ENCODE measurements at places on chromosomes 6 and 20. TPM values are rescaled to one million over a fixed set of nuclear protein-coding genes. Genes with fewer than 3 reads are reported as not detected.

GRCh38 chr20:61846741-61847419, 218.8 kb downstream of the TAF4 start:
- H3K4me3 ChIP-seq, result no peak overlapping the region
- peak; percentile 79 for DNase-seq
- H3K27ac ChIP-seq, result no peak overlapping the region
- H3K36me3 ChIP-seq, result no peaks in the 10 kb centered on the region

DNA sequence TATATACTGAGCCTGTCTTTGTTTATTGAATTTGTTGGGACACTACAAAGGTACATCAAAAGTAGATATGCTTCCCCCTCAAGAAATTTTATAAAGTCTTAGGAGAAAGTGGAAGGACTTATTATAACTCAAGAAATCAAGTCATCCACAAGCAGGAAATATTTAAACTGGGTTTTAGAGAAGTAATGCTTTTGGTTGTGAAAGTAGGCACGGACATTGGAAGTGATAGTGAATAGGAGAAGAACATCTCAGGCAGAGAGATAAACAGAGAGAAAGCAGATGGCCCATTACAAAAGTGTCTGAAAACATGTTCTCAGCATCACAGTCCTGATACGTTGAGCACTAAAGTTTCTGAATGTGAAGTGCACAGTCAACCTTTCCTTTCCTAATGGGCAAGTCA, 415.6 kb upstream of the RNF217 start:
- no peaks in the 10 kb centered on the region for H3K36me3 ChIP-seq
- H3K4me3 ChIP-seq, result no peak overlapping the region
- no peaks in the 10 kb centered on the region for H3K4me1 ChIP-seq
- H3K27ac ChIP-seq, result no peak overlapping the region
- H3K27me3 ChIP-seq, result no peaks in the 10 kb centered on the region

GRCh38 chr6:168124921-168125320, 45.9 kb upstream of the FRMD1 start:
- no peaks in the 10 kb centered on the region for H3K4me1 ChIP-seq
- no peak overlapping the region for H3K4me3 ChIP-seq
- H3K27ac ChIP-seq, result no peak overlapping the region
- no peak for DNase-seq

GRCh38 chr6:134368670-134369069, 50.8 kb upstream of the SGK1 start:
- no peak overlapping the region for H3K27ac ChIP-seq
- peaks cover 19% of the 10 kb centered on the region for H3K4me1 ChIP-seq
- no peaks in the 10 kb centered on the region for H3K27me3 ChIP-seq

- peak overlapping the region; percentile 50 for H3K27ac ChIP-seq
- peaks cover 8% of the 10 kb centered on the region for H3K4me1 ChIP-seq
- H3K27me3 ChIP-seq, result no peaks in the 10 kb centered on the region
- no peak overlapping the region for H3K4me3 ChIP-seq
- H3K36me3 ChIP-seq, result no peaks in the 10 kb centered on the region
- no peak for DNase-seq
These were observed 577.4 kb downstream of the HTR1B start for GRCh38 chr6:76885861-76886301.

DNA sequence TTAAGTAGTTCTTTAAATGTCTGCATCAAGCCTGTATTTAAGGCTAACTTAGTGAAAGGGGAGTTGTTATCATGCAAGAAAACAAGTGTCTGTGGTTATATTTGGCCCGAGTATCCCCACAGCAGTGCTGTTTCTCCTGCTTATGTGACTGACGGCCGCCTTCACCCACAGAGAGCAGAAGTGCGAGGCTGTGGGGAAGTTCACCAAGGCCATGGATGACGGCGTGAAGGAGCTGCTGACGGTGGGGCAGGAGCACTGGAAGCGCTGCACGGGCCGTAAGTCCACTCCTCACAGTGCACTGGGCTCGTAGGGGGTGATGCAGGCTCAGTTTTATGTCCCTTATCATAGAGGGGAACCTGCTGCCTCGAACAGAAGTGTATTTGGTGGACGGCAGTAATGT, 53.2 kb upstream of the SYNJ2 start:
- DNase-seq, result no peak
- H3K36me3 ChIP-seq, result peaks cover 35% of the 10 kb centered on the region
- no peak overlapping the region for H3K27ac ChIP-seq
- no peaks in the 10 kb centered on the region for H3K27me3 ChIP-seq

DNA sequence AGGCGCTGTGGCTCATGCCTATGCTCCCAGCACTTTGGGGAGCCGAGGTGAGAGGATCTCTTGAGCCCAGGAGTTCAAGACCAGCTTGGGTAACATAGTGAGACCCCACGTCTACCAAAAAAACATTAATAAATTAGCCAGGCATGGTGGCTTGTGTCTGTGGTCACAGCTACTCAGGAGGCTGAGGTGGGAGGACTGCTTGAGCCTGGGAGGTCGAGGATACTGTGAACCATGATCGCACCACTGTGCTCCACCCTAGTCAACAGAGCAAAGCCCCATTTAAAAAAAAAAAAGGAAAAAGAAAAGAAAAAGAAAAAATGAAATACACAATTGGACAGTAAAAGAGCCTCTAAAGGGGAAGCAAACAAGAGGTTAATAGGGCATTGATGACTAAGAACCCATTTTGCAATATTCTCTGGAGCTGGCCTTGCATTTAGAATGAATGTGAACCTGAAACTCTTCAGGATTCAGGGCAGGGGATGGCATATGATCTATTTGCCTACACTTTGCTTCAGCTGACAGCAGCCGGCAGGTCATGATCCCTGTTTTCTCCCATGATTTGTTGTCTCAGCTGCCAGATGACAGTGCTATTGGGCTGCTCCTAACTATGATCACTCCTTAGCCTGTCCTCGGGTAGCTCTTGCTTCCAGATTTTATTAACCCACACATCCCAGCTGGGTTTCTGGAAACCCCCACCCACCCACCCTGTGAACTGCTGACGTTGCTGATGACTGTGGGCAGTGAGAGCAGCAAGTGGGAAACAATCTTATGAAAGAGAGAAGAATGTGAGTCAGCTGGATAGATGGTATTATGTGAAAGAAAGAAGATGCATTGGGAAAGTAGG, 83.8 kb upstream of the ELOVL5 start:
- H3K36me3 ChIP-seq, result no peaks in the 10 kb centered on the region
- H3K4me3 ChIP-seq, result no peak overlapping the region
- H3K27me3 ChIP-seq, result no peaks in the 10 kb centered on the region
- H3K4me1 ChIP-seq, result peaks cover 22% of the 10 kb centered on the region
- no peak for DNase-seq

DNA sequence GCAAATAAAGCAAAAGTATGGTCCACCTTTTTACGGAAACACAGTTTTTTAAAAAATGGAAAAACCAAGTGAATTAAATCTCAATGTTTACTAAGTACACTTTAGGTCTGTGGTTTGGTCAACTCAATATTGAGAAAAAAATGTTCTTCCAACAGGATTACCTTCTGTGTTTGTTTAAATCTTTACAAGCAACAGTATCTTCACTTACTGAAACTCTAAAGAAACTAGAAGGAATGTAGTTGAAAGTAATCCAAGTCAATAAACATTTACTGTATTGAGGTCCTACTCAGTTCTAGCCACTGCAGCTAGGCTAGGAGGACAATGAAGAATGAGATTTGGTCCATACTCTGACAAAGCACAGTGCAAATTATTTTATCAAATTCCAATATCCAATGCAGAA, 80.1 kb downstream of the ASCC3 start:
- no peak overlapping the region for H3K4me3 ChIP-seq
- H3K36me3 ChIP-seq, result peaks cover 8% of the 10 kb centered on the region
- no peaks in the 10 kb centered on the region for H3K27me3 ChIP-seq
- no peak for DNase-seq
- peaks cover 5% of the 10 kb centered on the region for H3K4me1 ChIP-seq

RBPJL gene
- total RNA-seq, result not detected

LY6G6D gene
- not detected for total RNA-seq

RPRD1B gene
- 19.3 TPM for total RNA-seq

RGS17 gene
- 2.2 TPM for total RNA-seq

RAET1L gene
- not detected for total RNA-seq
